ENCODE measurements at places on chromosomes 6 and 20.

DNA sequence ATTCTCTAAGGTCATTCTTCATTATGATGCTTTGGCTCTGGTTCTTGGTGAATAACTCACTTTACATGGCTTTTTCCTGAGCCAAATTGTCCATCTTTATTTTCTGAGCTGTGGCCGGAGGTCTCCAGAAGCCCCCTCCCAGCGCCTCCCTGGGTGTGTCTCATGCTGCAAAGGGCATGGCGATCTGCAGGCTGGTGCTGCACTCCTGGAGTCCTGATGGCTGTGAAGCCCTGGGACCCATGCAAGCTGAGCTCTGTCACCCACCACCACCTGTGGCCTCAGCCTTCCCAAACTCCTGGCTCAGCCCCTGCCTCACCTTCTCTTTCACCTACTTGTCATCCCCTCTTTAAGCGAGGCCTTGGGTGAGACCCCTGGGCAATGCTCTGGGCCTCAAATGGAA is 96.9 kb downstream of the CEBPB start:
- DNase-seq: no peak

DNA sequence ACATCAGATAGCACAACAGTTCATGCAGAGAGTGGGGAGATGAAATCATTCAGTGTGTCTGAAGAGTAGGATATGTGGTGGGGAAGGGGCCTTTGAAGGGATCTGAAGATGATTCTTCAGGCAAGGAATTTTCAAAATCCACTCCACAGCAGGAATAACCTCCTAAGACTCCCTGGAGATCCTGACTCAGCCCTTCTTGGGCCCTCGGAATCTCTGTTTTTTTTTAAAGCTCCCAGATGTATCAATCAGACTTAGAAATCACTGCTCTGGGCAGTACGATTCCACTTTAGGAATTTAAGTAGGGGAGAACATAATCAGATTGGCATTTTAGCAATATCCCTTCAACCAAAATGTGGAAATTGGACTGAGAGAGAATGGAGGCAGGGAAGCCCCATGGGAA is 55.5 kb downstream of the RIOK1 start:
- no peak for DNase-seq

DNA sequence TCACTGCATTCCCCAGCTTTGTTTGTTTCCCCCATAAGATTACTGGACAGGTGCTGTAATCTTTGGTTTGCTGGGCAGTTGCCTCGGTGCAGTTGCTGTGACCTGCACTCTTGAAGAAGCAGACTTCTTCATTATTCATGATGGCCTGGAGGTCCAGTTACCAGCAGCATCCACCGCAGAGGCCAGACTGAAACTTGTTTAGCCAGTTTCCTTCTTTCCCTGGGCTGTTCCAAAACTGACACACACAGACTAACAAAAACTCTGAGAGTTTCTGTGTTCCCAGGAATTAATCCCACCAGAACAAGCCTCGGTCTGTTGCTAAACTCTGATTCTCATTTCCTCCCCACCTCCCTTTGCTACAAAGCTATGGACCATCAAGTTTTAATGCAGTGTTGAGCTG is 144.1 kb downstream of the QRSL1 start:
- peak; percentile 58 for DNase-seq

DNA sequence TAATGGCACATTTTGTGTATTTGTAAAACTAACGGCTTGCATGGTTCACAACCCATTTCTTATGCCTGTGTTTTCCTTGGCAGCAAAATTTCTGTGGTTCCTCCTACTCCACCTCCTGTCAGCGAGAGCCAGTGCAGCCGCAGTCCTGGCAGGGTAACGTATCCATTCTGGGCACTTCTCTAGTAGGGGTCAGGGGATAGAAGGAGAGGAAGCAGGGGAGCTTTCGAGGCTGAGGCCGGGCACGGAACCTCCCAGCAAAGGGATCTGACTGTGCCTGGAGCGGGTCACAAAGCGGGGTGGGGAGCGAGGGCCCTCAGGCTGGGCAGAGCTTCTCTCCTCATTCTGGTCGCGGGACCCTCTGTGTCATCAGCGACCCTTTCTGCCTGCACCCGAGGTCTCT is 58.4 kb downstream of the SYTL3 start:
- no peak for DNase-seq

DNA sequence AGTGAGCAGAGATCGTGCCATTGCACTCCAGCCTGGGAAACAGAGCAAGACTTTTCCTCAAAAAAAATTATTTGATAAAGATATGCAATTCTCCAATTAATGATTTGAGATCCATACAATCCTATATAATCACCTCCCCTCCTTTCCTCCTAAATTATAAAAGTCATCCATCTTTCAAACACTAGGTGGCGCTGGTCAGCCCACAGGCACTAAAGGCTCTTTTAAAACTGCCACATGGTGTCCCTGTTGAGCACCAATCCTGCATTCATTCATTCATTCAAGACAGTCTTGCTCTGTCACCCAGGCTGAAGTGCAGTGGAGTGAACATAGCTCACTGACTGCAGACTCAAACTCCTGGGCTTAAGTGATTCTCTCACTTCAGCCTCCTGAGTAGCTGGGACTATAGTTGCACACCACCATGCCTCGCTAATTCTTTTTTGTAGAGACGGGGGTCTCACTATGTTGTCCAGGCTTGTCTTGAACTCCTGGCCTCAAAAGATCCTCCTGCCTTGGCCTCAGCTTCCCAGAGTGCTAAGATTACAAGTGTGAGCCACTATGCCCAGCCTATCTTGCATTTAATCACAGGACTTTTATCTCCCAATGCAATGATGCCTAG is 58.7 kb upstream of the SLC2A12 start:
- DNase-seq: peak; percentile 81

DNA sequence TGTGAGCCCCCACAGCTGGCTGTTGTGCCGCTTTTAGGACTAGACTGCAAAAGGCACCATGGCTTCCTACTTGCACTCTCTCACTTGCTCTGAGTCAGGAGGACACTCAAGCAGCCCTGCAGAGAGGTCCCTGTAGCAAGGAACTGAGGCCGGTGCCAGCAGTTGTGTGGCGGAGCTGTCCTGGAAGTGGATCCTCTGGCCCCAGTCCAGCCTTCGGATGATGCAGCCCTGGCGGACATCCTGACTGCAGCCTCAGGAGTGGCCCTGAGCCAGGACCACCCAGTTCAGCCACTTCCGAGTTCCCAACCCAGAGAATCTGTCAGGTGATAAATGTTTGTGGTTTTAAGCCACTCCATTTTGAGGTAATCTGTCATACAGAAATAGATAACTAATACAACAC is 17.5 kb downstream of the CTCFL start:
- DNase-seq: peak; percentile 9

GRCh38 chr6:3285732-3286131 is 27.0 kb downstream of the PSMG4 start:
- DNase-seq: no peak

DNA sequence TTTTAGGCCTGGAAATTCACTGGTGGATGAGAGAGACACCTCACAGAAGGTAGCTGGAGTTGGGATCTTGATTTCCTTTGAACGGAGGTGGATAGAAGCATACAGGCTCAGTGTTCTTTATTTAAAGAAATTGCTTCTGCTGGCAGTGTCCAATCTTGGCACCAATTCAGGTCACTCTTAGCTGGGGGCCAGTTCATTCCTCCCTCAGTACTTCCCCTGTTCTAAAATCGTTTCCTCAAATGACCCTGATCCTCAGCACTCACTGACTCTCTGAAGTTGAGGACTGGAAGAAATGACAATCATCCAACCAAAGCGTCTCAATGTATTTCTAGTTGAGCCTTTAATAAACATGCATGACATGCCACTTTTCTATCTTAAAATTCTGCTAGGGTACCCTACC is 472.5 kb upstream of the BTBD3 start:
- DNase-seq: no peak

- DNase-seq: no peak
Observed at GRCh38 chr20:32680544-32681174, 6.9 kb upstream of the C20orf203 start.

DNA sequence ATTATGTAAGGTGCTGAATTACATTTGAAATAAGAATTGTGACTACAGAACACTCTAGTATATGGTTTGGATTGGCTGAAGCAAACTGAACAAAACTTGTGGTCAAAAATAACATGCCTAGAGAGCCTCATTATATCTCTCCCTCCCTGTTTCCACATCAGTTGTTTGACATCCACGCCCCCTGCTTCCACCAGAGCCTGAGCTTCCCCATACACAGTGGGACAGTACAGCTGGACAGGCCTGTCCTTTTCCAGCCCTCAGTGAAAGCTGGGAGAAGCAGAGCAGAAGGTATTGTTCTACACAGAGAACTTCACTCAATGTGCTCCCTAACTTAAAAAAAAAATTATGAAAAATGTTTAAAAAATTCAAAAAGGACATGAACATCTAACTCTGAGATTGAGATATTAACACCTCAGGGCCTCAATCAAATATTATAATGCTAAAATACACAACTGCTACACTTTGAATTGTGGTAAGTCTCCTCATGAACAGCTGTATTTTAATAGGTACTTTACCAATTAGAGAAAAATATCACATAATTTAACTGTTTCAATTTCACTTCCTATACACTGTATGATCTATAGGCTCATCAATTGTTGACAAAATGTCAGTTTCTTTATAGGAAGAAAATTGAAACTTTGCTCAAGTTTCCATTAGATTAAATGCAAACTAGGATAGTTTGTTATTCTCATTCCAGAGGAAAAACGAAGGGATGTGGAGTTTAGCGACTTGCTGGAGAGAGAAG is 44.9 kb upstream of the SCML4 start:
- no peak for DNase-seq

DNA sequence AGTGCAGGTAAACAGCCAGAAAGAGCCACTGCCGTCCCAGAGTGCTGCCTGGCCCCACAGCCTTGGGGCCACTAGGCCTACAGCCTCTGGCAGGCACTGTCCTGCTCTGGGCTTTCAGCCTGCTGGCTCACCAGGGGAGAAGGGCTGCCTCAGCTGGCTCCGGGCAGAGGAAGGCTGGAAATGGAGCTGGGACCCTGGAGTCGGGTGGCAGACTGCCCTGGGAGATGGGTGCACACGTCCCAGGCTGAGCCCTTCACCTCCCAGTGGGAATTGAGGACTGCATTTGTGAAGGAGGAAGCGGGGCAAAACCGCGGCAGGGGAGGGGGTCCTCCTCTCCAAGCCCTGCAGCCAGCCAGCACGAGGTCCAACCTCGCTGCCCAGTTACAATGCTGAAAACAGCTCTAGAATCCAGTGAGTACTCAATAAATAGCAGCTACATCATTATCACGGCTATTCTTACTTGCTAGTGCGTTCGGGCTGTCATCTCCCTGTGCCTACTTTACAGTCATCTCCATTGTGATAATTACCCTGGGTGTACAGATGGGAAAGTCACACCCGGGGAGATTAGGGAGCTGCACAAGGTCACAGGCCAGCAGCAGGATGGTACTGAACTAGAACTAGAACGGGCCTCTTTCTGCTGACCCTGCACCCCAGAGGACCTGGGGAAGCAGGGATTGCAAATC is 13.1 kb downstream of the ACSS1 start:
- DNase-seq: no peak

DNA sequence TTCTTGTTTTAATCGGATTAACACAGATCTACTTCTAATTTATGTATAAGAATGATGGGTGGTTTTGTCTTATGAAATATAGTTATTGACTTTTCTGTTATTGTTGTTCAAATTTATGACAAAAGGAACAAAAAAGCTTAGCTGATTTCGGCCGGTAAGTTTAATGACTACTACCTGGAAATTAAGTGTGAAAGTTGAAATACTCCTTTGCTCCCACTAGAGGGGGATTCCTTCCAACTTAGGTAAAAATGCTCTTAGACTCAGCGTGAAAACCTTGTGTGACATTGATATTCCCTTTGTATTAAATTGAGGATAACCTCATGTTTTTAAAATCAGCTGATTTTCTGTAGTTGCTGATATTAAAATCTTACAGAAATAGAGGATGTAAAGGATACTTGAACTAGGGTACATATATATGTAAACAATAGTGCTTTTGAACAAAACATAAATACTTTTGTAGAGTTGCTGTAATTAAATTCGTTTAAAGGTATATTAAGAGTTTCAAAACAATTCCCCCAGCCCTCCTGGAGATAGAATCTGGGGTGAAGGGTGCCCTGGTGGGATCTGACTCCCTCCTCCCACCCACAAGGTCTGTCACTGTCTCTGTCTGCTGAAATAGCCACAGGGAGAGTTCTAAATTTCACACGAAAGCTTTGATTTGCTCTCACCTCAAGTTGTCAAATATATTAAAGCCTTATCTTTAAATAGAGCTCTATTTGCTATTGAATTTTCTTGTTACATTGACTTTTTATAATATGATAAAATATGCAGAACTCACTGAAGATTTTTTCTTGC is 257.5 kb downstream of the ARID1B start:
- peak; percentile 67 for DNase-seq

- DNase-seq: no peak
Observed at GRCh38 chr6:152391179-152391880, 245.8 kb downstream of the SYNE1 start.

GRCh38 chr6:43454696-43455530 is 435 bp downstream of the DLK2 start:
- peak; percentile 79 for DNase-seq

DNA sequence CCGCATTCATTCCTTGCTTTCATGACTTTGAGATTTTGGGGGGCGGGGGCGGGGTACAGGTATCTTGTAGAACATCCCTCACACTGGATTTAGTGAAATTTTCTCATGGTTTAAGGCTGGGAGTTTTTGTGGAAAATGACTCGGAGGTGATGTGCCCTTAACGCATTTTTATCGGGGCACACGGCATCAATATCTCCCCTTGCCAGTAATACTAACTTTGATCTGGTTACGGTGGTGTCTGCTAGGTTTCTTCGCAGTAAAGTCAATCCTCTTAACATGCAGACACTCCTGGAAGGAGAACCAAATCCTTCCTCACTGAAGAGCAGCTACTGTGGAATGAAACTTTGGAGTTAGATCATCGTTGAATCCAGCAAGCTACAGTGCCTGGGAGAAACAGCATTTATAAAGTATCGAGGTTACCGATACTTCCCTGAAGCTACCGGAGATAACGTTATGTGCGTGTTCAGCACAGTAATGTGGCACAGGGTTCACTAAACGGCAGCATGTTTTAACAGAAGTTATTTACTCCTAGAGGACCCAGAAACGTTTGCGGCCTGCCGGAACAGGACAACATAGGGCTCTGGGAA is 1.2 kb upstream of the DYNLRB1 start:
- DNase-seq: no peak

DNA sequence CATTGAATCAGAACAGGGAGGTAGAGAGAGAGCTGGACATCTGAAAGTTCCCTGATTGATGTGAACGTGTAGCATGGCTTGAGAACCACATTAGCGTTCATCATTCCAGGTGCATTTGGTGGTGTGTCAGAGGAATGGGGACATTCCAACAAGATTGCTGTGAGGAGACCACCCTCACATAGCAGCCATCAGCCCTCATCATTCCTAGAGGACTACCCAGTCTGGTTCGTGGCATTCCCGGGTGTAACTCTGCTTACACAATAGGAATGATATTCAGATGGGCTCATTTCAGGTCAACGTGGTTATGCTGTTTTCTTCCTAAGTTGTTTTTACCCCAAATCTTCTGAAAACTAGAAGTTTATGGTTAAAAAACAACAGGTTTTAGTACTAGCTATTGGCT is 62.2 kb upstream of the KLHL31 start:
- peak; percentile 48 for DNase-seq

GRCh38 chr6:109998159-109998785 is 20.2 kb downstream of the GPR6 start:
- DNase-seq: no peak

GRCh38 chr6:98020222-98020621 is 737.2 kb upstream of the MMS22L start:
- DNase-seq: no peak
